ENCODE measurements at places on chromosomes 2 and 18.

DNA sequence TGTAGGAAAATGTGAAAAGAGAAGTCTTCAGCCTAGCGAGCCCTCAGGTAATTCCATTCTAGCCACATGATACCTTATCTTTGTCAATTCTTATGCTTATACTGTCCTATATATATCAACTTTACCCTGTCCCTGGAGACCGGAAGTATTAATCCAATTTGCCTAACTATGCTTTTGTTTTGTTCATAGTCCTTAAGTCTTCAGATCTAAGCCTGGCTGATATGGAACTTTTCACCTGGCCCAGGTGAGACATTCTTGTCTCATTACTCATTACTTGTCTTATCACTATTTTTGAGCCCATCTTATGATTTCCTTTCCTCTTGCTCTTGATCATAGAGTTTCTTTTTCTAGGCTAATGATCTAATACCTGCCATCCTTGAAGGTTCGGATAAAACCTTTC is 194.1 kb upstream of the FANCL start:
- no peak for DNase-seq

- DNase-seq, result no peak
These were observed 52.5 kb upstream of the FAM136A start for GRCh38 chr2:70354264-70354949.

DNA sequence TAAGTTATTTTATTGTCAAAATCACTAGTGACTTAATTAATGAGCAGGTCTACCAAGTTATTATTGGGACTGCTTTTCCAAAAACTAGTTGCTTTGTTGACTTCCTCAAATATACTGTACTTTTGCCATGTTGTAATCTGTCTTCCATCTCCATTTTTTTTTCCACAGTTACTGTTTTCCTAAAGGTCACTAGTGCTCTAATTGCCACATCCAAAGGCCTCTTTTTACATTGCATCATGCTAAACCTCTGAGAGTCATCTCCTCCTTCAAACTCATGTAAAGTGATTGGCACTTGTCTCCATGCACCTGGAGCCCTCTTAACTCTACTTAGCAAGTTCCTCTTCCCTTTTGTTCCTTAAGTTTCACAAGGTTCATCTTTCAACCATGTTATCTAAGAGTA is 11.8 kb downstream of the PMAIP1 start:
- DNase-seq, result no peak

DNA sequence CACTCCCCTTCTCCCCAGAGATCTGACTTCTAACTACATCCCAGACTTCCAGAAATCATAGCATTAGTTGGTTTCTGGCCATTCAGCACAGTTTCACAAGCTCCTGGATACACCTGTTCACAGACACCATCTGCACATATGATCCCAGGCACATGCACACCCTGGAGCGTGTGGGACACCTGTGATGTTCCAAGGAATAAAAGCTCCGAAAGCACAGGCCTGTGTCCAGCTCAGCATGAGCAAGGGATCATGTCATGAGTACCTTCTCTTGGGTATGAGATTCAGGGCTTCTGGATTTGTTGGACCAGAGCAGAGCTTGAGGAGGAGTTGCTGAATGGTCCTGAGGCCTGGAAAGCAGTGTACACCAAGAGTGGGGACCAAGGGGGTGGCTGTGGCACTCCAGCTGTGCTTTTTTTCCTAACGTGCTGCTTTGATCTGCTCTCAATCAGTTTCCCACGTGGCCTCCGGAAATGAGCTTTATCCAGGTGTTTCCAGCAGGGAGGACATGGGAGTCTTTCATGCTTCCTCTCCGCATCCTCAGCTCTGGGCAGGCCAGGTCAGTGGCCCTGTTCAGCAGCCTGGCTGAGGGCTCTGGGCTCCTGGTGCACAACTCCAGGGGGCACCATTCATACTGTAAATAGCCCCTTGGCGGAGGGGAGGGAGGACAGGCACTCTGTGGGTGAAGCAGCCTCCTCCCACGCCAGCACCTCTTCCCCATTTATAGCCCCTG is 1.8 kb downstream of the DYSF start:
- no peak for DNase-seq

DNA sequence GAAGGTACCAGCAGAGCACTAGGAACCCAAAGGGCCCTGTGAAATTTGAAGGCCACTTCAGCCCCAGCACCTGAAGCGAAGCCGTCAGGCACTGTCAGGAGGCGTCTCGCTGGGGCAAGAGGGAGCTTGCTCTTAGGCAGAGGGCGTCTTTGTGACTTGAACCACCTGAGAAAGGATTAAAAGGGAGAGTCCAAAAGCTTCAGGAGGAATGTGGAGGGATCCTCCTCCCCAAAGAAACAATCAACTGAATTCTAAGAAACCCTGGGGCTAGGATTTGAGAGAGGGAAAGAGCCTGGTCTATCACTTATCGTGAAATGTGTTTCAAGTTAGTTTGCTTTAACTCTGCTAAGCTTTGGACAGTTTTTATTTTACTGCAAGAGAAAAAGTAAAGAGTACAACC is 324.9 kb upstream of the SOX11 start:
- DNase-seq, result no peak

GRCh38 chr2:185921048-185921756 is 182.6 kb downstream of the FSIP2 start:
- no peak for DNase-seq

- DNase-seq, result no peak
These were observed 160.4 kb upstream of the TMEM200C start for GRCh38 chr18:6055711-6056110.

DNA sequence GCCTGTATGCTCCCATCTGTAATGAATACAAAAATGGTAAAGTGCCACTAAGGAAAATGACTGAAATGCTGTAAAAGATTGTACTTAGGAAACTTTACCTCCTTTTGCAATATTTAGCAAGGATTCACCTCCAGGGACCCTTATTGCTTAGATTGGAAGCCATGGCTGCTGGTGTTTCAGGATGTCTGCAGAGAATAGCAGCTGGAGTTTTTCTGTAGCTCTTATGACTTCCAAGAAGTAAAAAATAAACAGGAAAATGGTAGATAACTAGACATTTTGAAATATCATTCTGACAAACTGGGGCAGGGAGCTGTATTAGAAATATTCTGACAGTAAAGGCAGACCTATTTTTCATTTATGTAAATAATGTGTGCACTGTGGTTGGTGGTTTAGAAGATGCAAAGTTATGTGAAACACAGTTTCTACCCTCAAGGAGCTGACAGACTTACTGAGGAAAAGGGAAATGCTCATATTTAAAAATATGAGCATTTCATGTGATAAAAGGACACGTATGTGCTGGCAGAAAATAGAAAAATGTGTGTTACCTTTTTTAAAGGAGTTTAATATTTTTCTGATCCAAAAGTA is 224.9 kb upstream of the BOD1L2 start:
- no peak for DNase-seq

- DNase-seq, result no peak
These were observed 117.6 kb downstream of the TWIST2 start for GRCh38 chr2:238965371-238966071.

GRCh38 chr18:71951001-71951400 is 593.1 kb downstream of the CBLN2 start:
- DNase-seq, result no peak

GRCh38 chr18:53324353-53324752 is 900.1 kb downstream of the MBD2 start:
- no peak for DNase-seq

- DNase-seq, result no peak
These were observed 74.8 kb downstream of the EMX1 start for GRCh38 chr2:72991980-72992733.

GRCh38 chr18:70366670-70367069 is 77.8 kb downstream of the SOCS6 start:
- no peak for DNase-seq

GRCh38 chr18:49377742-49378141 is 82.7 kb downstream of the DYM start:
- no peak for DNase-seq

DNA sequence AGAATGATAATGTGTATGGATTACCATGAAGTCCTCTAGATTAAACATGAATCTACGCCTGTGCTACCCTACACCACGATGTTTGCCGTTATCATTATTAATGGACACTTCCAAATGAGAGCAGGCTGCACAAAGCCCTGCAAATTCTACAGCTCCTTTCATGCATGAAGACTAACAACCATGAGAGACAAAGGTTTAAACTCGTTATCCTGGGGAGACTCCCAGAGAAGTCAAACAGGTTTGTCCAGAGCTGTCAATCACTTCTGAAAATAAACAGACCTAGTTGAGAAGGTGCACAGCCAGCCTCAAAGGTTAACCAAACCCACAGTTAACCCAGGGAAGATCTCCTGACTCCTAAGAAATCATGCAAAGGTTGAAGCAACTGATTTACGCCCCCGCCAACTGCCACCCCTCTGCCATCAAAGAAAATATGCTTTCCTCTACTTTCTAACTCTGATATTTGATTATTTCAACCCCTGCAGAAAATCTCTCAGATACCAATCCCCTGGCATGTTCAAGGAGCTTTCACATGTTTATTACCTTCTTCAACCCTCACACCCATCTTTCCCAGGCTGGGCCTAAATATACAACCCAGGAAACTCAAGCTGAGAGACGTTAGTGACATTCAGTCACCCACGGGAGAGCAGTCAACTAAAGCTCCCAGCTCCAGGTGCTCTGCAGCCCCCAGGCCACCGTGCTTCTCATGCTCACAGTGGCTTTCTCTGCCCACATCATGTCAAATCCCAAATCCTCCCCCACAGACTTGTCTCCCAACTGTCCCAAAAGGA is 35.9 kb downstream of the MYO5B start:
- no peak for DNase-seq

GRCh38 chr2:66569974-66570373 is 135.0 kb downstream of the MEIS1 start:
- DNase-seq, result no peak

DNA sequence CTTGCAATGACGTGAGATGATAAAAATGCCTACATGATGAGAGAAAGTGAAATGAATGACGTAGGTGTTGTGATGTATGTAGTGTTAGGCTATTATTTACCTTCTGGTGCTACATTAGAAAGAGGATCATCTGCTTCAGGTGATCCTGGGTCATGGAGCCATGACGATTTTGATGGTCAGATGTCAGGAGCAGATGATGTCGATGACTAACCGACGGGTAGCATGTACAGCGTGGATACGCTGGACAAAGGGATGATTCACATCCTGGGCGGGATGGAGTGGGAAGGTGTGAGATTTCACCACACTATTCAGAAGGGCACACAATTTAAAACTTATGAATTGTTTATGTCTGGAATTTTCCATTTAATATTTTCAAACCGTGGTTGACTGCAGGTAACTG is 43.5 kb upstream of the ACVR1C start:
- DNase-seq, result no peak

GRCh38 chr2:2715036-2715818 is 384.2 kb upstream of the MYT1L start:
- no peak for DNase-seq

GRCh38 chr2:6236317-6236716 is 544.1 kb downstream of the SOX11 start:
- DNase-seq, result no peak

GRCh38 chr2:179773986-179774385 is 87.4 kb downstream of the ZNF385B start:
- no peak for DNase-seq

GRCh38 chr18:23114171-23114881 is 21.0 kb upstream of the CABLES1 start:
- DNase-seq, result no peak

GRCh38 chr2:214217599-214217998 is 193.3 kb upstream of the VWC2L start:
- DNase-seq, result no peak

DNA sequence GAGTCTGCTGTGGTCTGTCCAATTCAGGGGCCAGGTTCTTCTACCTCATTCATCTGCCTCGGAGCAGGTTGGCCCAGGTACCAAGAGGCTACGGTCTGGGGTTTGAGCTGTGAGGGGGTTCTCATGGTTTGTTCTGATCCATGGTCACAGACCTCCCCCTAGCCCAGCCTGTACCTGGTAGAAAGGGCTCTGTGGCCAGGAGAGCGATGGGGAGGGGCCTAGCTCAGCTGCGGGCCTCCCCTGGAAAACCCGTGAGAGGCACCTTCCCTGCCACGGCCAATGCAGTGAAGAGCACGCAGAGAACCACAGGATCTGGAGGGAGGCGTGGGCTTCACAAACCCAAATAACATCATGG is 19.6 kb upstream of the ALLC start:
- no peak for DNase-seq

GRCh38 chr18:63160172-63160995 is 159.2 kb downstream of the BCL2 start:
- no peak for DNase-seq

- DNase-seq, result no peak
These were observed 320.3 kb upstream of the VRK2 start for GRCh38 chr2:57726294-57726693.

- no peak for DNase-seq
These were observed 23.8 kb upstream of the SLC20A1 start for GRCh38 chr2:112621790-112622527.

DNA sequence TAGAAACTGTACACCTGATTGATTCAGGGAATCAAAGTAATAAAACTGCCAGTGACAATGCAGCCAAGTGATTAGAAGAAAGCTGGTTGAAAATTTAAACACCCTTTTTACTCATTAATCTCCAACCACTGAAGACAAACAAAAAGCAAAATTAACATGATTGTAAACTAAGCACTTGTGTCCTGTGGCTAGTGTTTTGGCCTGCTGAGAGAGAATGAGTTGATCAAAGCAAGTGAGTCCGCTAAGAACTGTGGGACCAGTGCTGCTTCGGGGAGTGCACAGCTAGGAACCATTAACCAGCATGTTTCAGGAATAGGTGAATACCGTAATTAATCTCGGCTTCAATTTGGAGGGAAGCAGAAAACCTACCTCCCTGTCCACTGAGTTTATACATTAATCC is 13.6 kb upstream of the PAPOLG start:
- DNase-seq, result no peak

GRCh38 chr2:74334931-74335333 is 8.3 kb downstream of the SLC4A5 start:
- DNase-seq, result peak; percentile 6

DNA sequence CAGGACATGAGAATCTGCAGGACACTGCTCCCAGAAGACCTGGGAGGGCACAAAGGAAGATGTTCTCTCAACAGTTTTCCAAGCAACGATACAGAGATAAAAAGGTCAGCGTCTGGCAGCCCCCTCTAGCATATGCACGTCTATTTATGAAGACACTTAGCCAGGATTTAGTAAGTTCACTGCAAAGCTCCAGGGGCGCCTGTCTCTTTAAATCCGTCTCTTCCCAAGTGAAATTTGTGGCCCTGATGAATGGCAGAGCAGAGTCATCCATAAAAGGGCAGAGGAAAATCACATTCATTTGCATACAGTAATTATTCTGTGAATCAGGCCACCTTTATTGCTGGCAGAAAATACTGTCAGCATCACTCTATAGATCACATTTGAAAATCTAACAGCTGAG is 390.9 kb upstream of the SMIM21 start:
- DNase-seq, result no peak

- DNase-seq, result no peak
These were observed 142.4 kb downstream of the CCBE1 start for GRCh38 chr18:59554796-59555335.

DNA sequence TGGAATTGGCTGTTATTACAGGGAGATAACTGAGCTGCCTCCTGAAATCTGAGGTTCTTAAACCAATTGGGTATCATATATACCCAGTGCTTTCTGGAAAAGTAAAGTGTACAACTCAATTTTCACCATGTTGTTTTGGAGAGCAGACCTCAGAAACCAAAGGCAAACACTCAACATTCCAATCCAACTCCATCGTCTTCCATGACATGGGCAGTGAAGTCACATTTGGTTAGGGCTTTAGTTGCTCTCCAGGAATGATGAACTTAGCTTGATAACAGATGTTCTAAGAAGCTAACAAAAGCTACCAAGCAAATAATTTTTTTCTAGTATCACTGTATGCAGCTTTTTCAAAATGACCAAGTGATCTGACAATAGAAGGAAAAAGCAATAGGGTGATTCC is 107.0 kb upstream of the SLC35G4 start:
- DNase-seq, result no peak

- DNase-seq, result no peak
These were observed 154.1 kb upstream of the BOD1L2 start for GRCh38 chr18:56992777-56993176.
